Thymus (tissue), 14 donors: ENCODE measurements at places on chromosomes 4 and X. TPM values are rescaled to one million over a fixed set of nuclear protein-coding genes. Genes with fewer than 3 reads are reported as not detected.

The IL1RAPL2 gene
- total RNA-seq, result 0.38 TPM

The PPP2R2C gene
- 5.4 TPM for total RNA-seq

The RPS3A gene
- total RNA-seq, result 5,602 TPM

The MAGEA6 gene
- total RNA-seq, result not detected

The SERTM2 gene
- total RNA-seq, result 0.14 TPM

The MTNR1A gene
- 0.05 TPM for total RNA-seq

The PCDH19 gene
- total RNA-seq, result 0.76 TPM

The CLIC2 gene
- 17.5 TPM for total RNA-seq

The NR3C2 gene
- total RNA-seq, result 0.52 TPM

The PLS3 gene
- total RNA-seq, result 45.0 TPM

The ZNF275 gene
- total RNA-seq, result 3.7 TPM

The TEX13D gene
- total RNA-seq, result 0.09 TPM
